ENCODE measurements at places on chromosomes 5 and 9.

DNA sequence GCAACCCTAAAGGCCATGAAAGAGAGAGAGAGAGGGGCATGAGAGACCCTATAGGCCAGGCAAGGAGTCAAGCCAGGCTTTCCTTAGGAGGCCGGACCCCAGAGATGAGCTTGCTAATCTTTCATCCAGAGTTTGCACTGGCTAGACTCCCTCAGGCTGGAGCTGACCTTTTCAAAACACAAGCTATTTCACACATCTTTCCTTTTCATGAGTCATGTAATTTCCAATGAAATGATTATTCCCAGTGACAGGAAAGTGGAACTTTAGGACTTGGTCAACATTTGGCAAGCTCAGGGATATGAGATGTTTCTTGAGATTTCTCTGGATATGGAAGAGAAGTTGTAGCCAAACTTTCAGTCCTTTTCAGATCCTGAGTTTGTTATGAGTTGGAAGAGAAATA, 117.7 kb downstream of the TARS1 start:
- DNase-seq: no peak

DNA sequence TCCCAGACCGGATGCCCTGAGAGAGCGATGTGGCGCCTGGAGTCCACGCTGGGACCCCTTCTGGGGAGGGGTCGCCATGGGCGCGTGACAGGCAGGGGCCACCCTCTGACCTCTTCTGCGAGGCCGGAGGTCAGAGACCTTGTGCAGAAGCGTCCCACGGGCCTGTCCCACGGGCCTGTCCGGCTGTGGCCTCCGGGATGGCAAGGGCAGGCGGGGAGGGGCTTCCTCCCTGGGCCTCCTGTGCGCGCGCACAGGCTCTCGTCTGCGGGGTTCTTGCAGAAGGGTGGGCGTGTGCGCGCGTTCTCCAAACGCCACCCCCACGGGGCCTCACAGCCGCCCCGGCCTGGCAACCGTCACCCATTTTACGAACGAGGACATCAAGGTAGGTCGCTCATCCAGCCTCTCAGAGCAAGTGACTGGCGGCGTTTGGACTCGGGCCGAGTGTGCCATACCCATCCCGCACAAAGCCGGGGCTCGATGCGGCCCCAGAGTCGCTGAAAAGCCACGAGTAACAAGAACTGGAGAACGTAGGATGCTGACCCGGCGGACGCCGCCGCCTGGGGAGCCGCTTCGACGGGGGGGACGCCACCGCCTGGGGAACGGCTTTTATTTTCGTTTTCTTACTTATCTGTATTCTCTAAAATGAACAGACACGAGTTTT, 897 bp downstream of the AHRR start:
- no peak for DNase-seq

DNA sequence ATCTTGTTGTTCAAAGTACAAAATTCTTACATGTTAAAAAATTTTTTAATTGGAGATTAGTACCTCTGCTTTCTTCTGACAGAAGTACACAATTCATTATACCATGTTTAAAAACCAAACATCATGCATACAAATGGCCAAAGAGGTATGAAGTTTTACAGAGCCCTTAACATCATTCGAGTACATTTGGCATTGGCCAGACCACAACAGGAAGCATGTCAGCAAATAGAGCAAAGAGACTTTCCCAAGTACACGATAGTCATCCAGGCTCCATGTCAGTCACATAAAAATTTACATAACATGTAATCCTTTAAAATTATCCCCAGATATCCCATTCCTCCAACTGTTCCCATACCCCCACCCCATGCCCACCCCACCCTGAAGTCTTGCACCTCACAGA, 22.5 kb downstream of the HMGCS1 start:
- no peak for DNase-seq

GRCh38 chr5:176185133-176185733, 53.0 kb upstream of the SIMC1 start:
- DNase-seq: no peak

- DNase-seq: no peak
These were observed 133.0 kb downstream of the SMC2 start for GRCh38 chr9:104227108-104227507.

- no peak for DNase-seq
These were observed 234.1 kb downstream of the AP3B1 start for GRCh38 chr5:78060421-78060820.

GRCh38 chr9:33105504-33105903, 29.0 kb upstream of the SMU1 start:
- no peak for DNase-seq

Data from D721Med (cell line).